Type B pancreatic cell (in vitro differentiated cells): ENCODE measurements at places on chromosomes 11 and 22. TPM values are rescaled to one million over a fixed set of nuclear protein-coding genes. Genes with fewer than 3 reads are reported as not detected.

Gene CLCF1
- total RNA-seq = 3.2 and 6.7 TPM in 2 replicates

Gene ALX4
- total RNA-seq = 0.43 and 11.6 TPM in 2 replicates

Gene KRTAP5-6
- not detected in 2 replicates for total RNA-seq

- no peak for DNase-seq
Measured at GRCh38 chr11:65806979-65807378, 20.1 kb downstream of the OVOL1 start.

DNA sequence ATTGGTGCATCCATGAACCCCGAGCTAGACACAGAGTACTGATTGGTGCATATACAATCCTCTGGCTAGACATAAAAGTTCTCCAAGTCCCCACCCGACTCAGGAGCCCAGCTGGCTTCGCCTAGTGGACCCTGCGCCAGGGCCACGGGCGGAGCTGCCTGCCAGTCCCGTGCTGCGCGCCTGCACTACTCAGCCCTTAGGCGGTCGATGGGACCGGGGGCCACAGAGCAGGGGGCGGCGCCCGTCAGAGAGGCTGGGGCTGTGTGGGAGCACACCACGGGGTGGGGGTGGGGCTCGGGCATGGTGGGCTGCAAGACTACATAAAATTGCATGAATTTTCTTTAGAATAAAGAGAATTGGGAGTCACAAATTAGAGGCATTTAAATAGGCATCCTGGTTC lies 248.6 kb downstream of the TMEM135 start:
- no peak for DNase-seq

- no peak for DNase-seq
Measured at GRCh38 chr22:44089717-44090570, 65.8 kb downstream of the PARVB start.

GRCh38 chr11:34245041-34245440 lies 112.8 kb downstream of the ABTB2 start:
- DNase-seq = no peak

Gene MMP27
- not detected in 2 replicates for total RNA-seq

- no peak for DNase-seq
Measured at GRCh38 chr22:30855266-30855665, 113.3 kb downstream of the MORC2 start.

Gene TRIM48
- not detected in 2 replicates for total RNA-seq

- DNase-seq = no peak
Measured at GRCh38 chr11:63444160-63444559, 46.8 kb downstream of the PLAAT5 start.
